CD8-positive, alpha-beta T cell (primary cell): ENCODE measurements at places on chromosomes 16 and 17.
A peak's percentile ranks its signal among the peaks of the same experiment; 100 is the strongest.

DNA sequence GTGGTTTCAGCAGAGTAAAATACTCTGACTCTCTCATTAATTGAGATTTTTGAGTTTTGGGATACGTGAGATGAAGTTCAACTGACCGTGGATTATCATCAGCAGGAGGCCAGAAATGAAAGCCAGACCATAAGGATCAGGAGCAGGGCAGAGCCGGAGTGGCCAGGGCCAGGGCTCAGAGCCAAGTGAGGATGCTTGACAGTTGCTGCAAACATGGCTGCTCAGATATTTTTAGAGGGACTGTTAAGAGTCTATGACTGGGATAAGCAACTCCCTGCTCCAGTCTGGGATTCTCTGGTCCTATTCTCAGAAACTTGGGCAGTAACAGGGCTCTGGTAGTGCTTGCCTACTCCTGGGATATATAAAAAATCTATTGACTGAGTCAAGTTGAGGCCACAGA is 17.6 kb upstream of the CDH13 start:
- DNase-seq: no peak

- no peak for DNase-seq
Observed at GRCh38 chr17:40724656-40725055, 21.1 kb upstream of the KRT24 start.

DNA sequence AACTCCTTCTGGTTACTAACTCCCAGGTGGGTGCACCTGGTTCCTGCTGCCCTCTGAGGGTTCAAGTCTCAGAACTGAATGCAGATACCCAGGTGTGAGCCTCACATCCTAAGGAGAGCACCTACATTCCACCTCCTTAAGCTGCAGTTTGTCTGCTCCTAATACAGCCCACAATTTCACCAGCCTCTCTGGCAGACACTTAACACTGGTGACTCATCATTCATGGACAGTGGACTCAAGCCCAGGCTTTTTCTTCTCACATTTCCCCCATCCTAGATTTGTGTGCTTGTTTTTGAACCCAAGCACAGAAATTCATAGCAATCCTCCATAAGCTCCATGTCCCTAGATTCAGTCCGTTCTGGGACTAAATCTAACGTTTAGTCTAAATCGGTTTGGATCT is 7.0 kb upstream of the MAF start:
- DNase-seq: no peak

DNA sequence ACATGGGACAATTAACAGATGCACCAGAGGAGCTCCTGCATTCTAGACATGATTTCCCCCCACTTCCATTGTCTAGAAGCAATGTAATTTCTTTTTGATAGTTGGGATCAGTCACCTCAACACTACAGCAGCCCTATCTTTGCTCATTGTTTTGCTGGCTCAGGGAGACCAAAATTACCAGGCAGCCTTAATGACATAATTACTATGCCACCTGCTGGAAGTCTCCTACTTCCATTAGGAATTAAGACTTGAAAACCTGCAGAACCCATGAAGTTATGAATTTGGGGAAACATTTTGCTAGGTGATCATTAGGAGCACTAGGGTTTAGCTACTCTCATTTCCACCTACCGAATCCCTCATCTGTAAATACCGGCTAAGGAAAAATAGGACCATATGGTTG is 312.0 kb upstream of the CA10 start:
- no peak for DNase-seq

DNA sequence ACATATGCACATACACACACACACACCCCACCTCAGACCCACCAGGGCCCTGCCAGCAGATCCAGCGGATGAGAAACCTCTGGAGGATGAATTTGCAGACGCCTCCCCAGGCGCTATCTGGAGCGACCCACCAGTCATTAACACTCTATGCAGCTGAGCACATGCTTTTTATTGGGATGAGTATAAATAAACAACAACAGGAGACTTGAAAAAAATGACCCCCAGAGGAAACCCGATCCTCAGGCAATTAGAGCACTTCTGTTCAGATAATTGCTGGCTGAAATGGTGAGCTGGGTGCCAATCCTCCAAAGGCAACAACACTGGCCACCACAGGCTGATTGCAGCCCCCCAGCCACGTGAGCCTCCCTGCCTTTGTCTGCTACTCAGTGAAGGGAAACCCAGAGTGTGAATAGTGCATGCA is 32.9 kb downstream of the DYNLRB2 start:
- no peak for DNase-seq

DNA sequence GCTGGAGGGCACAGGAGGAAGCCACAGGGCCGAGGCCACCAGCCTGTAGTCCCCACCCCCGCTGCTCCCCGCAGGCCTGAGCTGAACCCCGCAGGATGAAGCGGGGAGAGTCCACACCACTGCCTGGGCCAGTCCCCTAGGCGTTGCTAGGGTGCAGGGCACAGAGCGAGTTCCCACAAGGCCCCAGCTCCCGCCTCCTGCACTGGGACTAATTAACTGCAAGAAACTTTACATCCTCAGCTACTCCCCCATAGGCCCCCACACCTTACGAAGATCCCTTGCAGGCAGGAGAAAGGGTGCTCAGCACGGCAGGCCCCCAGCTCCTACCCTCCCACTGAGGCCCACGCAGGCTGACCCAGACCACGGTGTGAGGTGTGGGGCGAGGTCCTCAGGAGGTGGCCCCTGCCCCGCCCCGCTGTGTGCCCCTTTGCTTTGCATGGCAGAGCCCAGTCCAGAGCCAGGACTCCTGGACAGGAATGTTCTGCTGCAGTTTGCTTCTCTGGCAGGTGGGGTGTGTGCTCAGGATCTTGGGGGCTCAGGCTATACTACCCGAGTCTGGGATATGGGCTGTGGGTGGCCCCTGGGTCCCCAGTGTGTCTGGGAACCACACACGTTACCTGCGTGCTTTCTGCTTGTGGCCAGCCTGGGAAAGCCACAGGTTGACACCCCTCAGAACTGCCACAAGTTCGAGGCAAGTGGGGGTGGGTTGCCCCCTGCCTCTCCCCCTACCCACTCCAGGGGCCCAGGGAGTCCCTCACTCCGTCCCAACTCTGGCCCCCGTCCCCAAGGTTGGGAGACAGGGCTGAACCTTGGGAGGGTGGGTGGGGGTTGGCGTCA is 1.2 kb downstream of the GNG13 start:
- DNase-seq: no peak

DNA sequence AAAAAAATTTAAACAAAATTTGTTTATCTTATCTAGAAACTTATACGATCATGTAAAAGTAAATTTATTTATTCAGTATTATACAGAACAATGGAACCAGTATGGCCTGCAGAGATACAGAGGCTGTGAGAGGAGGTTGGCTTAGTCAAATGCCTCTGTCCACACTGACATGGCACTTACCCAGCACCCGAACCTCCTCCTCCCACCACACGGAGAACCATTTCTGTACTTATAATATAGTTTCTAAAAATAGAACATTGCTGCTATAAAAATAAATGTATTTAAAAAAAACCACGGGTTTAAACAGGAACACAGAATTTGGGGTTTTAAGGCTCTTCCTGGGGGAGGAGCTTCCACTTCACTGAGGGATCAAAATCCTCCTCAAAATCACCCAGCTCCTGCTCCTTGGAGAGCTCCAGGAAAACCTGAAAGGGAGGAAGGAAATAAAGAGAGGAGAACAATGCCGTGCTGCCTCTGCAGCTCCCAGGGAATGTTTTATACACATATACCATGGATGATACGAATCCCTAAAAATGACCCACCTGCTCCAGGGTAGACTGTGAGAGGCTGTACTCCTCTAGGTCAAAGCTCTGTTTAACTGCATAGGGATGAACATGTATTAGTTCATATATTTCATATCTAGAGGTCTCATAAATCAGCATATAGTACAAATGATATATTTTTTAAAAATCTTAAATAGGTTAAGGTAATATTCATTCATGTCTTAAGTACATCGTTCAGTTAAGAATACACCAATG is 87.3 kb downstream of the ABCA8 start:
- DNase-seq: no peak

DNA sequence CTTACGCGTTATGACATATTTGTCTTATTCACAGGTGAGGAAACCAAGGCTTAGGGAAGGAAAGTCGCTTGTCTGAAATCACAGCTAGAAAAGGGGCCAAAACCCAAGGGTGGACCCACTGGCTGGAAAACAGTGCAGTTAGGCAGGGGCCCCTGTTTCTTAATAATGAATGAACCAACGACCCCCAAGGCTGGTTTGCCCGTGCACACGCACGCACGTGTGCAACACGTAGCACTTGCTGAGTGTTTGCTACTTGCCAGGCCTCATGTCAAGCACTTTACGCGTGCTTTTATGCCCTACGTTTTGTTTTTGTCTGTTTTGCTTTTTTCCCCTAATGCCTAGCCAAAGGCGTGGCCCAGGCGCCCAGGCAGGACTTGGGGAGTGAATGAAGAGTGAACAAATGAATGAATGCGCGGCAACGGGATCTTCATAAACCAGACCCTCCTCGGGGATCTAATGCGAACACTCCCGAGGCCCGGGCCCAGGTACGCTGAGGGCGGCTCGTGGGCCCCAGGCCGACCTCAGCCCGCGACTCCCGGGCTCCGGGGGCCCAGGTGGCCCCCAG is 571 bp upstream of the USP10 start:
- DNase-seq: peak; percentile 25

DNA sequence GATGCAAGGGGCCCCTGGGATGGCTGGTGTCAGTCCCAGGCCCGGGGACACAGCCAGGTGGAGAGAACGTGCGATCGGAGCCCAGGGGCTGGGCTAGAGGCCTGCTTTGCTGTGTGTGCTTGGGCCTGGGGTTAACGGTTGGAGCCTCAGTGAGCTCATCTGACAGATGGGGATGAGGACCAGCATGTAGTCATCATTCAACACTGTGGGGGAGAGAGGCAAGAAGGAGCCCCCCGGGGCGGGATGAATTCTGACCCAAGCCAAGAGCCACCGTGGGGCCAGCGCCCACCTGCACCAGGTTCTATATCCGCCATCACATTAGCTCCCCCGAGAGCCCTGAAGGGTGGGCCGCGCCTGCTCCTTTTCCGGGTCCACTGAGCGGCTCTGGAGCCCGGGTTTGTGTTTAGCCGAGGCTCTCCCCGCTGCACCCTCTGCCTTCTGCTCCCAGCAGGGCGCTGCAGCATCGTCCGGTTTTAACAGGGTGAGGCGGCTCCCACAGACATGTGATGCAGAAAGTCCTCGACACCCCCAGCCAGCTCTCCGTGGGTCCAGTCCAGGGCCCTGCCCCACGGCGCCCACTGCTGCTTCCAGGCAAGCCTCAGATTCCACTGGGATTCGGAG is 365.7 kb downstream of the SEC14L1 start:
- no peak for DNase-seq

DNA sequence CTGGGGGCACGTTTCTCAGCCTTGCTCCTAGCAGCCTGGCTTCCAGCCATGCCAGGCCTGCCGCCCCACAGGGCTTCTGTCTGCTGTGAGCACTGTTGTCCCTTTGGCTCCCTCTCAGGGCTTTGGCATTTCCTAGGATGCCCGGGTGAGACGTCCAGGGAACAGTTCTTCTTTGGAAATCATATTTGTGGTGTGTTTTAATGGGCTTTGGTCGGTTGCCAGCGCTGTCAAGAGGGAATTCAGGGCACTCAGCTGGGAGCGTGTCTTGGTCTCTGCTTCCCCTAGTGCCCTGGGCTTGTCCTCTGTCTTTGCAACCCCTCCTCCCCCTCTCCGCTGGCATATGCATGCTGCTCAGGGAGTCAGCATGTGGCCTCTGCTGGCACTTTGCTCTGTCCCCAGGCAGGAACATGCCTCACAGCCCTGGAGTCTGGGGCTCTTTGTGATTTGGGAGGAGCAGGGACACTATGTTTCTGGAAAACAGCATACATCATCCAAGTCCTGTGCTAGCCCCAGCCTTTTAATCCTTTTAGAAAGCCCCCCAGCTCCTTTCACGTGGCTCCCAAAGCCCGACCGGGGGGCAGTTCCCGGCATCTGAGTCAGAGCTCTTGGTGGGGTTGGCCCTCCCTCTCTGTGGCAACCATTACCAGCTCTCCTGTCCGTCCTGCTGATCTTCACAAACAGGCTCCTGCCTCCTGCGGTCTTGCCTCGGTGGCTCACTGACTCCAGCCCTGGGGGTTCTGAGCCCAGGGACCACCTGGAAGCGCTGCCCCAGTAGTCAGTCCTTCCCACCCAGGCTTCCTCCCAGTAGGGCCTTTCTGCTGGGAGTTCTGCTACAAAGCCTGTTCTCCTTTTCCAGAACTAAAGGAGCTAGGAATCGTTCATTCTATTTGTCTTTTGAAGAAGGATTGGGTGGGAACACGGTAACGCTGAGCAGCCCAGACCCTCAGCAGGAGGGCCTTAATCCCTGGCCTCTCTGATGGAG is 26.7 kb downstream of the SAP30BP start:
- DNase-seq: no peak

DNA sequence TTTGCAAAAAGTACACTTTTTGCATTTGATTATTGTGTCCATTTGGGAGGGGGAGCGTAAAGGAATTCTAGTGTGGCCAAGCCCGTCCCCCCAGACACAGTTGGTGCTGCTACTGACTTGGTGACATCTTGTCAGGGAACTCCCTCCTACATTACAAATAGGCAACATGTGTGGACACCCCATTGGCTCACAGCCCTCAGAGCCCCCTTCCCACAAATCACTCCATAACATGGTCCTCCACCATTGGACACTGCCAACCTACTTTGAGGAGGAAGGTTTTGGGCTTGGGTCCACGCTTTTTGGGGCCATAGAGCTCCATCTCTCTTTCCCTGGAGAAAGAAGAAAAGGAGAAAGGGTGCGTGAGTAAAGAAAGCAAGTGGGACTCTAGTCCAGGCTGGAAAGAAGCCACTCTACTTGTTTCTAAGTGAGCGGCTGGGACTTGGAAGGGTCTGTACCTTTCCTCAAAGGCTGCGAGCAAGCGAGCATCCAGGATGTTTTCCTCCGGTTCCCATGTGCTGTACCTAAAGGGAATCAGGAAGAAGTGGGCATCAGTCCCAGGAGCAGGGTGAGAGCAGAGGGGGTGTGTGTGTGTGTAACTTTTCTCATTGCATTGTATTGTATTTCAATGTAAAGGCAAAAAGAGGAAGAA is 958 bp downstream of the CBX8 start:
- DNase-seq: no peak

DNA sequence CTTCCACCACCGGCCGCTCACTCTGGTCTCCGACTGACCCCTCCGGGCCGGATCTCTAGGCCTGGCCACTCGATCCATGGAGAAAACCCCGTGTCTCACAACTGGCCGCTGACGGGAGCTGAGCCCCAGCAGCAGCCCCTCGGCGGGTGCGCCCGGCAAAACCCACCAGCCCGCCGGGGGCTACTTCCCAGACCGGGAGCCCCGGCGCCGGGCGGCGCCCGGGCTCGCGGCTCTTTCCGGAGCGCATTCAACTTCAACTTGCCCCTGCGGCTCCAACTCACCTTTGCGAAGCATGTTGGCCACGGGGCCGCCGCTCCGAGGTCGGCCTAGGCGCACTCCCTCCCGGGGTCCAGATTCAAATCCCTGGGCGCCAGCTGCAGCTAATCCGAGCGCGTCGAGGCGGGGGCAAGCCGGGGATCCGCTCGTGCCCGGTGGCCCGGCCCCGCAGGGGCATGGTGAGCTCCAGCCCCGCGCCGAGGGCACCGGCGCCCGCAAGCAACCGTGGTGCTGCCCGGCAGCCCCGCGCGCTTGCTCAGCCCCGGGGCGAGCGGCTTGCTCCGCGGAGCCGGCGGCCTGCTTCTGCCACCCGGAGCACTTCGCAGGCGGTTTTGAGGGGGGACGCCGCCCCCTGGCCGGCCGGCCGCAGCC is 438 bp downstream of the RTN4RL1 start:
- DNase-seq: no peak

- no peak for DNase-seq
Observed at GRCh38 chr17:76544546-76545365, 4.9 kb downstream of the PRCD start.

GRCh38 chr17:50021681-50022370 is 26.8 kb upstream of the DLX3 start:
- no peak for DNase-seq
